ENCODE measurements at places on chromosomes 4 and X.

DNA sequence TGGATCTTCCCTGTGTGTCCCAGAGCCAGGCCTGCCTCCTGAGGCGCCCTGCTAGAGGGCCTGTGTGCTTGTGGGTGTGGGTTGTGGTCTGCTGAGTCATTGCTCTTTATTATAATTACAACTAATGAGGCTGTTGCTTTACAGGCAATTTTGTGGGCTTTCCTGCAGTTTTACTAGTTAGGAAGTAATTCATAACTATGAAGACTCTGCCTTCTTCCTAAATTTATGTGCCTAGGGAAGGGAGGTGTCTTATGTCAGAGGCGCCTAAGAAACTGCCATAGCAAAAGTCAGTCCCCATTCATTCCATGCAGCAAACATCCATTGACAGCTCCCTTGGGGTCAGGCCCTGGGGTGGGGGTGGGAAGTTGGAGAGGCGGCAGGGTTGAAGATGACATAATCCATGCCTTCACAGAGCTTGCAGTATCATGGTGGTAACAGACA is 359.2 kb downstream of the IDS start:
- no peak for DNase-seq

DNA sequence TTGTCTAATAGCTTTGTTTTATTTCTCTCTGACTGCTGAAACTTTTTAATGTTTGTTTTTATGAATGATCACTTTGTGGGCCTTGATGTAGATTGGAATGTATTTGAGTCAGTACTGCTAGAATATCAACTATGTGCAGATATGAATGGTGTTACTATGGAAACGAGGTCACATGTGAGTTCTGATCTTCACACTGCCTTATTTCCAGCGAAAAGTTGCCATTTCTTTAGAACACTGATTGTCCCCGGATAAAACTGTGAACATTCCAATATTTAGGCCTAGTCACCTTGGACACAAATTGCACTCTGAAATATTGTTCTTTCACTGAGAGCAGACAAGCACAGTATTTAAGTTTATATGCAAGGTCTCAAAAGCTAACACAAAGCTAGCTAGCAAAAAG is 27.2 kb upstream of the MAGED1 start:
- DNase-seq, result no peak

- DNase-seq, result no peak
These were observed 173.0 kb upstream of the CASK start for GRCh38 chrX:42096265-42096920.

- DNase-seq, result no peak
These were observed 2.3 kb upstream of the AMBN start for GRCh38 chr4:70589785-70590184.

DNA sequence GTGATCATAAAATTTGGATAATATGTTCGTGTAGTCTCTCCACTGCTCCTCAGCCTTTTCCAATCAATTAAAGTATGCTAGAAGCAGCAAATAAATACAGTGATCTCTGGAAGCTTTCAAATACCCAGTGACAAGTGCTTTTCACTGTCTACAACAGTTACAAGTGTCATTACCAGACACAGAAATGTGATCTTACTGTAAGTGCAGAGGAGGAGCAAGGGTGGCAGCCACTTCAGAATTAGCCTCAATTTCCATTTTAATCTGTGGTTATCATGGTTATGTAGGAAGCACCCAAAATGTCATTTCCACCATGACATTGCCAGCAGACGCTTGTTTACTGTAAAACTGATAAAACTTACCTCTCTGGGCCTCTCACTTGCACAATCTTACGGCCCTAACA is 133.9 kb upstream of the ADAMTS3 start:
- DNase-seq, result no peak

All from NCI-H345 (cell line).